ENCODE measurements at places on chromosomes 11 and 22. TPM values are rescaled to one million over a fixed set of nuclear protein-coding genes. Genes with fewer than 3 reads are reported as not detected.

GRCh38 chr11:11944444-11944843 is 64.0 kb downstream of the DKK3 start:
- no peak overlapping the region for H3K4me3 ChIP-seq
- no peaks in the 10 kb centered on the region for H3K27me3 ChIP-seq
- no peaks in the 10 kb centered on the region for H3K4me1 ChIP-seq
- DNase-seq: no peak
- peaks cover 16% of the 10 kb centered on the region for H3K36me3 ChIP-seq
- H3K27ac ChIP-seq: no peak overlapping the region

KIRREL3 gene
- not detected for total RNA-seq

- H3K27ac ChIP-seq: no peak overlapping the region
- H3K4me3 ChIP-seq: no peak overlapping the region
- H3K27me3 ChIP-seq: no peaks in the 10 kb centered on the region
- H3K4me1 ChIP-seq: no peaks in the 10 kb centered on the region
- H3K36me3 ChIP-seq: no peaks in the 10 kb centered on the region
- DNase-seq: no peak
Measured at GRCh38 chr11:129117595-129118350, 74.4 kb downstream of the ARHGAP32 start.

MS4A8 gene
- total RNA-seq: not detected

- no peaks in the 10 kb centered on the region for H3K4me1 ChIP-seq
- no peak overlapping the region for H3K27ac ChIP-seq
- no peak for DNase-seq
- H3K4me3 ChIP-seq: no peak overlapping the region
Measured at GRCh38 chr22:48320048-48320682, 1507.5 kb downstream of the BRD1 start.
